Nephron progenitor cell (in vitro differentiated cells): ENCODE measurements at places on chromosomes 16 and 17.

- no peak overlapping the region for H3K4me3 ChIP-seq
- peaks cover 34% of the 10 kb centered on the region for H3K4me1 ChIP-seq
- no peak for DNase-seq
- H3K27me3 ChIP-seq, result peaks cover 4% of the 10 kb centered on the region
- no peak overlapping the region for H3K27ac ChIP-seq
- no peaks in the 10 kb centered on the region for H3K36me3 ChIP-seq
Observed at GRCh38 chr16:56774016-56774680, 44.2 kb downstream of the NUP93 start.

DNA sequence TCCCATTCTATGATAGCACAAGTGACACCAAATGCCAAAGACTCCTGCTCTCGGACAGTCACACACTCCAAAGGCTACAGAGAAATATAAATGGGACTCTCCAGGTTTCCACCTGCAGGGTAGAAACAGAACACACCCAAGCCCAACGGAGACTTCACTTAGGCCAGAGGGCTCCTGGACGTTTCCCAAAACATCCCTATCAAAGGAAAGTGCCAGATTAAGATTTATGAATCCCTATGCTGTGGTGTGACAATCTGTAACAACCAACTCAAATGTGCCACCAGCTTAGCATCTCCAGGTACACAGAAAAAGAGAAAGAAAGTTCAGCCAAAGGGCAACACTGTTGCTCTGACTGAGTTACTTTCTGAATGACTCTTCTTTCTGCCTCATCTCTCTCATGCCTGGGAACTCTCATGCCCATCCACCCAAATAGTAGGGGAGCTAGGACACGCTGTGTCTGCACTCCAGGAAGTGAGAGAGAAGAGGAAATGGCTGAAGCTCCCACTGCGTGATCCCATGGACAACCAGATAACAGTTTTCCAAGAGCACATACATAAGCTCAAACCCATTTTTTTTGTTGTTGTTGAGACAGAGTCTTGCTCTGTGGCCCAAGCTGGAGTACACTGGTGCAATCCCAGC is 49.7 kb downstream of the SMG6 start:
- H3K4me3 ChIP-seq, result no peak overlapping the region
- peak overlapping the region; percentile 79 for H3K27ac ChIP-seq
- peaks cover 4% of the 10 kb centered on the region for H3K27me3 ChIP-seq
- peaks cover 61% of the 10 kb centered on the region for H3K36me3 ChIP-seq

DNA sequence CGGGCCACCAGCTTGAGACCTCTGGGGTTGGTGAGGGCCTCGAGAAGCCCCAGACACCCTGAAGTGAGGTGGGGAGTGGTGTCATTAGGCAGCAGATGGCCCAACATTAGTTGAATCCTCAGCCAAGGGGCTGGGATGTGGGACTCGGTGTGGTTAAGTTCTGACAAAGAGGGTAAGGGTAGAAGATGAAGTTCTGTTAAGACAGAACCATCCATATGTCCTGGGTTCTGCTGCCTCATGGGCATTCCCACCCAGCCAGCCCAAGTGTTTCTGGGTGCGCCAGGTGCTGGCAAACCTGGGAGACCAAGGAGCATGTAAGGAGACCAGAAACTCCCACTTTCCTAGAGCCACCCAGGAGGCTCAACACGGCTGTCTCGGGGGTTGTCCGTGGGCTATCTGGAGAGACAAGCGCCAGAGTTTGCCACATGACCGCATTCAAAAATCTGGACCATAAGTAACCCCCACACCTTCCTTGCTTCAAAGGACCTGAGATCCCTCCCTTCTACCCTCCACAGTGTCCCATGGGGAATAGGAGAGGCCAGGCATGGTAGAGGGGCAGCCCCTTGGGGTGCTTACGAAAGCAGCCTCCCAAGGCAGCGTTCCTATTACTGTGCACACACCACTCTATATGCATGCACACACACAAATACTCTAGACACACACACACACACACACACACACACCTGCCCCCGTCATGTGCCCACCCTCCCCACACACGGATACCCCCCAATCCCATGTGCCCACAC is 128.7 kb downstream of the C16orf78 start:
- H3K27me3 ChIP-seq, result no peaks in the 10 kb centered on the region
- DNase-seq, result no peak
- H3K4me3 ChIP-seq, result no peak overlapping the region
- peaks cover 46% of the 10 kb centered on the region for H3K4me1 ChIP-seq
- H3K36me3 ChIP-seq, result peaks cover 14% of the 10 kb centered on the region

DNA sequence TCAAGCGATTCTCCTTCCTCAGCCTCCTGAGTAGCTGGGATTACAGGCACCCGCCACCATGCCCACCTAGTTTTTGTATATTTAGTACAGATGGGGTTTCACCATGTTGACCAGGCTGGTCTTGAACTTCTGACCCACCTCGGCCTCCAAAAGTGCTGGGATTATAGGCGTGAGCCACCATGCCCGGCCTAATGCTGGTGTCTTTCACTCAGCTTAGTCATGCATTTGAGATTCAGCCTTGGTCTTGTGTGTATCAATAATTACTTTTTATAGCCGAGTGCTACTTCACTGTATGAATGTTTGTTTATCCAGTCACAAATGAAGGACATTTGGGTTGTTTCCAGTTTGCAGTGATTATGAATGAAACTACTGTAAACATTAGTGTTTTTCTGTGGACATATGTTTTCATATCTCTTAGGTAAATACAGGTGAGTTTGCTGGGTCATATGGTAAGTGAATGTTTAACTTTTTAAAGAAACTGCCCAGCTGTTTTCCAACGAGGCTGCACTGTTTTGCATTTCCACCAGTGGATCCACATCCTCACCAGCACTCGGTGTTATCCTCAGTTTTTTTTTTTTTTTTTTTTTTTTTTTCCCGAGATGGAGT is 11.0 kb upstream of the PLCG2 start:
- H3K4me3 ChIP-seq, result no peak overlapping the region
- DNase-seq, result no peak
- peaks cover 24% of the 10 kb centered on the region for H3K4me1 ChIP-seq
- H3K27ac ChIP-seq, result no peak overlapping the region

GRCh38 chr17:807523-808294 is 25.6 kb downstream of the MRM3 start:
- H3K27ac ChIP-seq, result no peak overlapping the region
- H3K4me3 ChIP-seq, result no peak overlapping the region
- peaks cover 39% of the 10 kb centered on the region for H3K4me1 ChIP-seq
- H3K27me3 ChIP-seq, result no peaks in the 10 kb centered on the region
- DNase-seq, result no peak

- no peak for DNase-seq
- H3K27me3 ChIP-seq, result peaks cover 8% of the 10 kb centered on the region
- no peak overlapping the region for H3K27ac ChIP-seq
- H3K4me1 ChIP-seq, result peaks cover 36% of the 10 kb centered on the region
- no peak overlapping the region for H3K4me3 ChIP-seq
Observed at GRCh38 chr16:83806731-83807130, 1.0 kb upstream of the HSBP1 start.

DNA sequence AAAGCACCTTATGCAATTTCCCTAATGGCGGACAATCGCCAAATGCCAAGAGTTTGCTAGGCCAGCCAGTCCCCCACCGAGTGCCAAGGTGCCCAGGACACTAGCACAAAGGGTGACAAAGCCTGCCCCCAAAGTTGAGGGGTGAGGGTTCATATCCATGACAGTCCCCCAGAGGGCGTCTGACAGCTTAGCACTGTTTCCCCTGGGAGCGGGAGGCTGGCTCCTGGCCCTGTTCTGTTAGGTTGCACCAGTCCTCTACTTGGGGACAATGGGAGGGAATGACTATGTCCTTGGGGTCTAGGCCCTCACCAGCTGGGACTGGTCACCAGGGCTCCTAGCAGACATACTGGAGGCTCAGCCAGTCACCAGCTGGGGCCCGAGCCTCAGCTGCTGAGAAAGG is 66.9 kb downstream of the MYO18A start:
- H3K36me3 ChIP-seq, result peaks cover 6% of the 10 kb centered on the region
- no peak for DNase-seq
- H3K27ac ChIP-seq, result no peak overlapping the region
- peaks cover 4% of the 10 kb centered on the region for H3K27me3 ChIP-seq
- peaks cover 34% of the 10 kb centered on the region for H3K4me1 ChIP-seq

GRCh38 chr17:79960788-79961522 is 74.7 kb downstream of the TBC1D16 start:
- peaks cover 32% of the 10 kb centered on the region for H3K36me3 ChIP-seq
- H3K27me3 ChIP-seq, result peaks cover 12% of the 10 kb centered on the region
- no peak overlapping the region for H3K27ac ChIP-seq
- H3K4me1 ChIP-seq, result peaks cover 15% of the 10 kb centered on the region
- DNase-seq, result no peak
- H3K4me3 ChIP-seq, result no peak overlapping the region

DNA sequence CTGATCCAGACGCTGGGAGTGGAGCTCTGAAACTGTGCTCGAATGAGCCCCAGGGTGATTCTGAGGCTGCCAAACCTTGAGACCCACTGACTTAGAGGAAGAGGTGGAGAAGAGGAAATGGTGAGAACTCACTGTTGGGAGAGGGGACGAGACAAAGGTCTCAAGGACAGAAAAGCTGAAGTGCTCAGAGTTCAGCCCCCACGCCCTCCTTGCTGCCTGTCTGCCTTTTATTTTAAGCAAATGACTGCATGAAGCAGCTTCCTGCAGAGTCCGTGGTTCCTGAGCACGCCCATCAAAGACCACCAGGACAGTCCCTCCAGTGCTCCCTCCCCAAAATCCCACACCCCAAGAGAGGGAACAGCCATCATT is 20.4 kb downstream of the COTL1 start:
- H3K27ac ChIP-seq, result peak overlapping the region; percentile 36
- peaks cover 93% of the 10 kb centered on the region for H3K4me1 ChIP-seq
- peak overlapping the region; percentile 60 for H3K4me3 ChIP-seq
- H3K27me3 ChIP-seq, result no peaks in the 10 kb centered on the region
- no peak for DNase-seq

GRCh38 chr17:82837586-82838320 is 2.1 kb downstream of the ZNF750 start:
- H3K27me3 ChIP-seq, result peaks cover 6% of the 10 kb centered on the region
- H3K4me1 ChIP-seq, result peaks cover 82% of the 10 kb centered on the region
- peak overlapping the region; percentile 91 for H3K27ac ChIP-seq
- peaks cover 11% of the 10 kb centered on the region for H3K36me3 ChIP-seq

DNA sequence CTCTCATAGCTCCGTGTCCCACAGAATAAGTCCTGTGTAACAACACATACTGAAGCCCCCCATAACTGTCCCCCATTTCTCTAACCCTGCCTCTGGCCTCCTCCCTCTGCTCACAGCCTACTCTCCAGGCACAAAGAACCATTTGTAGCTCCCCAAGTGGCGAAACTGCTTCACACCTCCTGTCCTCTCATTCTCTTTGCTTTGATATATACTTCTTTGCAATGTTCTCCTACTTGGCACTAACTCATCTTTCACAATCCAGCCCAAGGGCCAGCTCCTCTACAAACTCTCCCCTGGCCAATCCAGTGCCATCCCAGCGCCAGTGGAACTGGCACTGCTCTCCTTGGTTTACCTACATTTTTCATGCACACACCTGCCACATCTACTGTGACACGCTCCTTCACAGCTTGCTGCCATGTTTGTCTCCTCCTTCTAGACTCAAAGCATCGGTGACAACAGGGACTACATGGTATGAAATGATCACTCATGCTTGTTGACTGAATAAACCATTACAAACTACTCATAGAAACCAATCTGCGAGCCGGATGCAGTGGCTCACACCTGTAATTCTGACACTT is 12.8 kb downstream of the CYTH1 start:
- H3K27me3 ChIP-seq, result no peaks in the 10 kb centered on the region
- H3K27ac ChIP-seq, result no peak overlapping the region
- H3K4me1 ChIP-seq, result peaks cover 12% of the 10 kb centered on the region
- no peak overlapping the region for H3K4me3 ChIP-seq

- no peaks in the 10 kb centered on the region for H3K36me3 ChIP-seq
- no peak overlapping the region for H3K4me3 ChIP-seq
- peaks cover 16% of the 10 kb centered on the region for H3K27me3 ChIP-seq
- no peak for DNase-seq
Observed at GRCh38 chr16:66451548-66451947, 24.5 kb downstream of the BEAN1 start.

DNA sequence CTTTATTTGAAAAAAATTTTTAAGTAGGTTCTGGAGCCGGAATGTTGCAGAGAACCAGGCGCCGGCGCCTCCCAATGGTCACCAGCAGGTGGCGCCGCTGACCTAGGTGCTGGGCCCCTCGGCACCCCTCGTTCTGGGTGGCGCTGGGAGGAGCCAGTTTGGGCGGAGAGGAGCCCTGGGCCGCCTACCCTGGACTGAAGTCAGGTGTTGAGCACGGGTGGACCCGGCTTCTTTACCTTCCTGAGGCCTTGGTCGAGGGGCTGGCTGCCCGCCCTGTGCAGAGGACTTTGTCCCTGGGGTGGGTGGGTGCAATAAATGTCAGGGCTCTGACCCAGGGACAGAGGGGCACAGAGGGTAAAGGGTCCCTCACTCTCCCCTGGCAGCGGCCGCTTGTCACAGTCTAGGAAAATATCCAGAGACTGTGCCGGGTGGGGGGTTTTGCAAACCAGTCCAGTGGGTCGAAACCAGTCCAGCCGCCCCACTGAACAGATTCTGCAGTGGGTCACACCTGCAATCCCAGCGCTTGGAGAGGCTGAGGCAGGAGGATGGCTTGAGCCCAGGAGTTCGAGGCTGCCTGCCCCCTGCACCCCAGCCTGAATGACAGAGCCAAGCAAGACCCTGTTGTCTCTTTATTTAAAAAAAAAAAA is 30.1 kb upstream of the TNFRSF13B start:
- no peak overlapping the region for H3K4me3 ChIP-seq
- peak; percentile 89 for DNase-seq
- H3K36me3 ChIP-seq, result no peaks in the 10 kb centered on the region

- no peak for DNase-seq
- H3K4me1 ChIP-seq, result peaks cover 56% of the 10 kb centered on the region
- peaks cover 25% of the 10 kb centered on the region for H3K36me3 ChIP-seq
- peaks cover 21% of the 10 kb centered on the region for H3K27me3 ChIP-seq
- H3K4me3 ChIP-seq, result no peak overlapping the region
- no peak overlapping the region for H3K27ac ChIP-seq
Observed at GRCh38 chr17:43532581-43532980, 13.6 kb downstream of the ETV4 start.

DNA sequence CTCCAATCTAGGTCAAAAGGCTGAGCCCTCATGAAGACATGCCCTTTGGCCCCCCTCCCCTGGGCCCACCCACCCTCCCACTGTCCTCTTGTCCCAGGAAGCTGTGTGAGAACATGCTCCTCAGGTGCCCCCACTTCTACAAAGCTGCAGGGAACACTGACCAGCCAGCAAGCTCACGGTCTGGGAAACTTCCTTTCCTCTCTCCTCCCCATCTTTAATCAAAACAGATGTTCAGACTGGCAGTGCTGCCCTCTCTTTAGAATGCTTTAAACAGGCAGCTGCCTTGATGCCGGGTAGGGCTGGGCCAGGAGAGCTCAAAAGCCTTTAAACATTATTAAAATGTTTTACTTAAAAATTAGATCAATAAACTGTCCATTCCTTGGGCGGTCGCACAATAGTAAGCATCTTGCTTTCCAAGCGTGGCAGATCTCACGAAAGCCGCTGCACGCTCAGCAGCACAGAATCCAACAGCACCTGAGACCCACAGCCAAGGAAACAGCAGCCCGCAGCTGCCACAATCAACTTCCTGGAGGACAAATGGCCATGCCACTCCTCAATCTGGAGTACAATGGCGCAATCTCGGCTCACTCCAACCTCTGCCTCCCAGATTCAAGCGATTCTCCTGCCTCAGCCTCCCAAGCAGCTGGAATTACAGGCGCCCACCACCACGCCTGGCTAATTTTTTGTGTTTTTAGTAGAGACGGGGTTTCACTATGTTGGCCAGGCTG is 399.2 kb downstream of the SLC39A11 start:
- peaks cover 4% of the 10 kb centered on the region for H3K36me3 ChIP-seq
- H3K27me3 ChIP-seq, result peaks cover 6% of the 10 kb centered on the region
- H3K4me3 ChIP-seq, result no peak overlapping the region
- peaks cover 34% of the 10 kb centered on the region for H3K4me1 ChIP-seq
- no peak overlapping the region for H3K27ac ChIP-seq

- H3K27ac ChIP-seq, result no peak overlapping the region
- no peak for DNase-seq
- H3K4me1 ChIP-seq, result peaks cover 40% of the 10 kb centered on the region
- peaks cover 12% of the 10 kb centered on the region for H3K27me3 ChIP-seq
Observed at GRCh38 chr17:9837551-9838471, 12.1 kb downstream of the GLP2R start.
